Activated T-cell treated with anti-CD3 and anti-CD28 coated beads, Interleukin-2, amount 50 U/mL, for 24 hours (primary cell): ENCODE measurements at places on chromosomes 7 and 10.

DNA sequence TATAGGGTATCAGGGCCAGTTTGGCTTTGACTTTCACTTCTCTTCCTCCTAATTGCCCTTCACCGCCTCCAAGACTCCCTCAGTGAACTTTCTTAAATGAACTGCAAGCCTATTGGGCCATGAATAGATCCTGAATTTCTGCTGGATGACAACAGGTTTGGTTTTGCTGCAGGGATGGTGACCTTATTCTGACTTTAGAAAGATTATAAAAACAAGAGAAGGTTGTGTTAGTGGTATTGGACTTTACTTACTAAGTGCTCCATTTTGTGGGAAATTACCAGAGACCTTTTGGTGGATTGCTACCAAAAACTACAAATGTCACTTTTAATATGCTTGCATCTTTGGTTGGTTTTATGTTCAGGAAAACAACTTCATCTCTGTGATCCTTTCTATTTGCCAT, 11.5 kb upstream of the LIPA start:
- no peak for DNase-seq

GRCh38 chr7:78073609-78074382, 275.2 kb downstream of the PHTF2 start:
- DNase-seq = no peak

GRCh38 chr10:97882142-97883091, 32.8 kb downstream of the GOLGA7B start:
- DNase-seq = no peak

DNA sequence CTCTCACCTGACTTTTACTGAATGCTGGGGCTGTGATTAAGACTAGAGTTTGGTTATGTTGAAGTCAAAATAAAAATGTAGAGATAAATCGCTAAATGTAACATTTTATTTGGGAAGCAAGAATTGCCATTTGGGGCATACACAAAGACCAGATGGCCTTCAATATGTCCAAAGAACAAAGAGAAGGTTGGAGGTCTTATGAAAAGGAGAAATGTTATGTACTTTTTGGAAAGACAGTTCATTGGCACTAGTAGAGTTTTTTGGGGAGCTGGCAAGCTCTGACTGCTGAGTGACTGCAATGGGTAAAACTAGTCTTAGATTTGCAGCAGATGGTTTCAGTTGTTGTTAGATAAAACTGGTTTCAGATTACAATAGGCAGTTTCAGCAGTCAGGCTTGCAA, 35.6 kb upstream of the GALNT17 start:
- no peak for DNase-seq

DNA sequence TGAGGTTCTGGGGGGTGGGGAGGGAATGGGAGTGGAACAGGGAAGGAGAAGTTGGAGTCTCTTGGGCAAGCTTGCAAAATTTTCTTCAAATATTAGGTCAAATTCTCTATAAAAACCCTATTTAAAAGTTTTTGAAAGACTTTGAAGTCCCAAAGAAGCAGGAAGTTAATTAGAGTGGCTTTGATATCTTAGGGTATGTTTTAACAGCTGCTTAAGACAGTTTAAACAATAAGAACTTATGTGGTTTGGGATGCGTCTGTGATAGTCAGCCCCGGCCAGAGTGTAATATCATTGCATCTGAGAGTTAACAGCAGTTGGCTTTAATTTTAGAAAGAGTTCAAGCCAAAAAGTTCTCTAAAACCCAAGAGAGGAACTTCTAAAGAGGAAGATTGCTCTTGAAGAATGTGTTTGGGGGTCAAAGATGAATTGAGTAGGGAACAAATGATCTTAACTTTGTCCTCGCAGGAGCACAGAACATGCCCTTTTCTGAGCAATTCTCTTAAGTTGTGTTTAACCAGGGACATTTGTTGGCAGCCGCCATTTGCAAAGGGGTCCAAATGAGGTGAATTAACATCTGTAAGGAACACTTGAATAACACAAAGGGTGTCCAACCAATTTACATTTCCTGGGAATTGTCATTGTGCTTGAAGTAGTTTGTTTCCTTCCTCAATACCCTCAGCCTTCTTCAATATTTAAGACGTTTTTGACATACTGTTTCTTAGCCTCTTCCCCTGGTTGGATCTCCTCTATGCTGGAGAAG, 182.4 kb downstream of the PTEN start:
- DNase-seq = no peak

GRCh38 chr10:47184724-47185330, 115.2 kb upstream of the GDF10 start:
- DNase-seq = no peak
